NCI-H510A treated with DMSO at 0.1 percent for 48 hours (cell line): ENCODE measurements at places on chromosomes 2 and 18.

GRCh38 chr2:142734770-142735169 lies 142.7 kb upstream of the KYNU start:
- no peak for DNase-seq

DNA sequence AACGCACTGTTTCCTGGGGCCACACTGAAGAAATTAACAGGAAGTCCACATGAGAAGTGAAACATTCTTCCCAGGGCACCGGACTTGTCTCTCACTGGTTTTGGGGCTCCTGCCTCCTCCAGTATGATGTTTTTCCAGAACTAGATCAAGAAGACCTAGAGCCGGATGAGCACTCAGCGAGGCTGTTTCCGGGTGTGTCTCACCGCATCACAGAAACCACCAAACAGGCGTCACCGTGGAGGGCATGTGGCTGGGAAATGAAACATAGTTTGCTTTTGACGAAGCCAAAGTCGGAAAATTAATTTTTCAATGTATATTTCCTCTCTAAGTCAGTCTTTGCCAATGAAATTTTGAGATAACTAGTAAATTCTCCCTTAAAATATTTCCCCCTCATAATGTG lies 314.0 kb upstream of the SALL3 start:
- DNase-seq: no peak

DNA sequence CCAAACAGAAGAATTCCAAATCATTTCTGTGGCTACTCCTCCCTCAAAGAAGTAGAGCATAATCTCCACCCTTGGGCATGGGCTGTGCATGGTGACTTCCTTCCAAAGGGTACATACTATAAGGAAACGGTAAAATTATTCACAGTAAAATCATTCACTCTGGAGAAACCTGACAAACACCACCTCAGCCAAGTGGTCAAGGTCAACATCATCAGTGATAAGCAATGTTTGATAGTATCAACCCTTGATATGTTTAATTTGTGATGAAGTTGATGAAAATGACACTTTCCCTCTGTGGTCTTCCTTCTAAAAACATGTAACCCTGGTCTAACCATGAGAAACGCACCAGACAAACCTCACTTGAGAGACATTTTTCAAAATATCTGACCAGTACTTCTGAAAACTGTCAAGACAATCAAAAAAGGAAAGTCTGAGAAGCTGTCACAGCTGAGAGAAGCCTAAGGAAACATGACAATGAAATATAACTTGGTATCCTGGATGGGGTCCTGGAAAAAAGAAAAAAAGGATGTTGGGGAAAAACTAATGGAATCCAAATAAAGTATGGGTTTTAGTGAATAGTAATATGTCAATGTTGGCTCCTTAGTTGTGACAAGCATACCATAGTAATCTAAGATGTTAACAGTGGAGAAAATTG lies 9.4 kb upstream of the TXNDC2 start:
- DNase-seq: no peak

DNA sequence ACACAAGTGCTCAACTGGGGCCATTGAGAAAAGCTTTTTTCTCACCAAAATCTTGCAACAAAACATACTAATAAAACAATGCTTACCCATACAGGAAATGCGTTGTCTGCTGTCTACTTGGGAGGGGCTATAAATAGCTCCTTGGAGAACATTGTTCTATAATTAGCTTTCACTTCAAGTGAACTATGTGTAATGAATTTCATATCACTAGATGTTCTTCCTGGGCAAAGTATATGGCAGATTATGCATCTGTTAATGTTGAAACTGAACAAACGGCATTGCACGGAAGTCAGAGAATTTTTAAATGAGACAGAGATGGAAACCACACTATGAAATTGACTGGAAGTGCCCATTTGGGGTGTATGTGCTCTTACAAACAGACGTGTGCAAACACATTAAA lies 6.4 kb upstream of the NPAS2 start:
- peak; percentile 25 for DNase-seq

DNA sequence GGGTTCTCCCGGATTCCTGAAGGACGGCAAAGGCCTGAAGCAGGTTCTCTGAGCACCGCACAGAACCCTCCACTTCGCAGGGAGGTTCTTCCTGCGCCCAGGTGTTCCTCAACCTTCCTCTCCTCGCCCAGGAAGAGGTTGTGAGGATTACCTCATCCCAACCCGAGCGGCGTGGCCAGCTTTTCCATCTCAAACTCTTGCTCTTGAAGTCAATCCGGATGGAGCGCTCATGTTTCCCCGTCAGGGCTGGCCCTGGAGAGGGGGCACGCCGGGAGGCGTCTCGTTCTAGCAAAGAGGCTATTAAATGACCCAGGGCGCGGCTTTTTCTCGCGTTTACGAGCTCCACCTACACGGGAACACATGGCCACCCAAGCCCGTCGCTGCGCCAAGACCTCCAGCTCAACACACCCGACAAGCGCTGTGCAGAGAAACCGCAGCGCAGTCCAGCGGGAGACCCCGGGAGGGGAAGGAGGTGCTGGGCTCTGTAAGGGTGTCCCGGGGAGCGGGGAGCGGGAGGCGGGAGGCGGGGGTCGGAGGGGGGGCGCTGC lies 540 bp upstream of the RAB10 start:
- peak; percentile 93 for DNase-seq

DNA sequence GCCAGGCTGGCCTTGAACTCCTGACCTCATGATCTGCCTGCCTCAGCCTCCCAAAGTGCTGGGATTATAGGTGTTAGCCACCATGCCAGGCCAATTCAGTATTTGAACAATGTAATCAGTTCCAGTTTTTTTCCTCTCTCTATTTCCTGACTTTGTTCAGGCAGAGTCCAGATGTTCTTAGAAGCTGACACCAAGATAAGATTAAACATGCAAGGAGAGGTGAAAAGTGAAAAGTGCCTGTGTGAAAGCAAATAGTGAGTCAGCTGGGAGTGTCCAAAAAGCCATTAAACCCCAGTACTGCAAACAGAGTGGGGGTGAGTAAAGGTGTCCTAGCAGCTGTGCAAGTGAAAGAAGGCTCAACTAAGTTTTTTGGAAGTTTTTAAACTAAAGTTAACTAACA lies 231.5 kb downstream of the PTH2R start:
- DNase-seq: no peak

GRCh38 chr2:42298132-42298531 lies 62.9 kb downstream of the COX7A2L start:
- DNase-seq: no peak

DNA sequence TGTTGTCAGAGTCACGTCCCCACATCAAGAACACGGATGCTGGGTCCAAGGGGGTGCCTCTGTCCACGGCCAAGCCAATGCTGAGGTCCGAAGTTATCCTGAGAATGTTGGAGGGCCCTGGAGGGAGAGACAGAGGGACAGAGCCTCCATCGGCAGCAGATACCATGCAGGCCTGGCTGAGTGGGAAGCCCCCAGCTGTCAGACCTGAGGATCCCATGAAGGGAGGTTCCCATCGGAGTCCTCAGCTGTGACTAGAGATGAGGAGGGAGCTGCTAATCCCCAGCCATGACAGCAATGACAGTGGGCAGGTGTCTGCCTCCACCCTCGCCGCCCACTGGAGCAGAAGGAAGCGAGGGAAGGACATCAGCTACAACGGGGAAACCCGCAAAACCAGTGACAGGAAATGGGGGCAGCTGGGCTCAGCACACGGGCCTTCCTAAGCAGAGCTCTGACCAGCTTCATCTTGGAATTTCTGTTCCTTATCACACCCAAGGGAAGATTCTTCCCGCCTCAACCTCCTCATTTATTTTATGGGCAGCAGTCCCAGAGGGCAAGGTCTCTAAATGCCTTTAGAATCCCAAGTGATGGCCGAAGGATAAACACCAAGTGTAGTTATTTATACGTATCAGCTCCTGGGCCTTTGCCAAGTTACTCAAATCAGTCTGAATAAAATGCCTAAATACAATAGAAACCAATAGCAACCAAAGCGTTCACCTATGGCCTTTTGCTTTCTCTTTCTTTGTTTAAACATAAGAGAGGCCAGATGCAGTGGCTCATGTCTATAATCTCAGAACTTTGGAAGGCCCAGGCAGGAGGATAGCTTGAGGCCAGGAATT lies 32.2 kb downstream of the FAM178B start:
- no peak for DNase-seq
